Effector memory CD8-positive, alpha-beta T cell (primary cell): ENCODE measurements at places on chromosomes 12 and 14.

- H3K4me1 ChIP-seq: peaks cover 1% of the 10 kb centered on the region
- no peak for DNase-seq
- no peak overlapping the region for H3K4me3 ChIP-seq
- H3K27me3 ChIP-seq: no peaks in the 10 kb centered on the region
- H3K27ac ChIP-seq: no peak overlapping the region
Observed at GRCh38 chr12:19647806-19648556, 208.7 kb downstream of the AEBP2 start.

DNA sequence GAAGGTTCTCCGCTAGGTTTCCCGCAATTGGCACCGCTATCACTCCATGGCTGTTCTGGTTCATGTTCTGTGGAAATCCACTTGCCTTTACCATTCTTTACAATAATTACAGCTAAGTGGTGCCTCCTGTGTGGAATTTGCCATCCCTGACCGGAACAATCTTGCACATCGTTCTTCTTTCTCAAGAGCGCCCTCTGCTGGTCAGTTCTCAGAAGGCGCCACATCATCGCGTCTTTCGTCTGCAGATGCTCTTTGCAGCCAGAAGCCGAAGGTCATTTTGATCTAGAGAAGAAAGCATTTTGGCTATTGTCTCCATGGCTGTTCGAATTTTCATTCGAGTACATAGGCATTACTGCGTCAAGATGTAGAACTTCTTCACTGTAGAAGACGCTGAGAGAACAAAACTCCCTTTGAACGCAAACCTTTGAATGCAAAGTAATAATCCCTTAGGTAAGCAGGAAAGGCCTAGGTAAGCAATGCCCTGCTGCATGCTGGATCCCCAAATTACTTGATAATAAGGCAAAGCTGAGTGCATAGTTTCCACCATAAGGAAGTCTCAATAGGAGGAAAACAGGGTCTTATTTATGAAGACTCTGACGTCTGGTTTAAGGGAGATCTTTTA, 10.1 kb upstream of the RTRAF start:
- no peak overlapping the region for H3K4me3 ChIP-seq
- H3K27me3 ChIP-seq: peaks cover 6% of the 10 kb centered on the region
- H3K36me3 ChIP-seq: no peaks in the 10 kb centered on the region
- peaks cover 9% of the 10 kb centered on the region for H3K4me1 ChIP-seq
- no peak overlapping the region for H3K27ac ChIP-seq
- DNase-seq: peak; percentile 81

GRCh38 chr12:47775100-47775911, 2.3 kb downstream of the SLC48A1 start:
- H3K36me3 ChIP-seq: peaks cover 15% of the 10 kb centered on the region
- H3K27ac ChIP-seq: no peak overlapping the region
- peak overlapping the region; percentile 92 for H3K4me3 ChIP-seq
- H3K27me3 ChIP-seq: no peaks in the 10 kb centered on the region
- peaks cover 20% of the 10 kb centered on the region for H3K4me1 ChIP-seq
- DNase-seq: no peak

DNA sequence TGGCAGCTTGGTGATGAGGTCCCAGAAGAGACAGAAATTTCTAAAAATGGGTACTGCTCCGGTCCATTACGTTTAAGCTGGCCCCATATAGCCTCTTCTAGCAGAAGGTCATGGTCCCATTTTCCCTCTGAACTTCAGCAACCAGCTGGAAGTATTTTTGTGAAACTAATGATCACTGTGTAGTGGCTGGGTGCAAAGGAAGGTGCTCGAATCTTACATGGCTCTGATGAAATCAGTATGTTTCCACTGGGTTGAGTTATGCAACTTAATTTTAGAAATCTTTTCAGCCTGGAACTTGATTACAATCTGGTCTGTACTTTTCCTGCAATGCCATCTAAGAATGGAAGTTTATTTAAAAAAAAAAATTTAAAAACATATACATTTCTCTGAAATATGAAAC, 228.5 kb downstream of the FOXN3 start:
- no peak overlapping the region for H3K27ac ChIP-seq
- no peak overlapping the region for H3K4me3 ChIP-seq
- no peaks in the 10 kb centered on the region for H3K27me3 ChIP-seq
- H3K36me3 ChIP-seq: peaks cover 11% of the 10 kb centered on the region

- DNase-seq: no peak
- H3K27me3 ChIP-seq: no peaks in the 10 kb centered on the region
- no peak overlapping the region for H3K4me3 ChIP-seq
- H3K27ac ChIP-seq: no peak overlapping the region
- H3K36me3 ChIP-seq: no peaks in the 10 kb centered on the region
Observed at GRCh38 chr14:70842851-70843462, 33.6 kb upstream of the MAP3K9 start.

- peak overlapping the region; percentile 95 for H3K27ac ChIP-seq
- H3K36me3 ChIP-seq: peaks cover 24% of the 10 kb centered on the region
- DNase-seq: no peak
- H3K27me3 ChIP-seq: no peaks in the 10 kb centered on the region
- H3K4me3 ChIP-seq: peak overlapping the region; percentile 89
- peaks cover 59% of the 10 kb centered on the region for H3K4me1 ChIP-seq
Observed at GRCh38 chr14:95514131-95515079, 2.0 kb downstream of the SYNE3 start.

- H3K4me3 ChIP-seq: no peak overlapping the region
- H3K36me3 ChIP-seq: no peaks in the 10 kb centered on the region
- H3K27me3 ChIP-seq: peaks cover 24% of the 10 kb centered on the region
- H3K27ac ChIP-seq: no peak overlapping the region
- no peak for DNase-seq
Observed at GRCh38 chr14:87847216-87847755, 145.7 kb downstream of the GALC start.

DNA sequence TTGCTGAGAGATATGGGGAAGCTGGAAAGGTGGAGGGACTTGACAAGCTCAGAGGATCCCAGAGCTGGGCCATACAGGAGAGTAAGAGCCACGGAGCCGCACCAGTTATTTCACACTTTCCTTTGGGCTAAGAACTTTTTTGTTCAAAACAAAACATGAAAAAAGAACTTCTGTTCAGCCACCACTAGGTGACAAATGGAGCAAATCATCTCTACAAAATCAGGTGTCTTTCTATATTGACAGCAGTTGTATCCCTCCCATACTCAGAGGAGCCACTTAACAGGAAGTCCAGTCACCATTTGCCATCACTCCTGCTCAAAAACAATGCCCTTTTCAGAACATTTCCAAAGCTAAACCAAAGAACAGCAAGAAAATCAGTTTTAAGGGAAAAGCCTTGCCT, 70.3 kb upstream of the DBX2 start:
- DNase-seq: no peak
- no peaks in the 10 kb centered on the region for H3K27me3 ChIP-seq
- no peaks in the 10 kb centered on the region for H3K36me3 ChIP-seq
- H3K4me3 ChIP-seq: no peak overlapping the region
- no peak overlapping the region for H3K27ac ChIP-seq
- no peaks in the 10 kb centered on the region for H3K4me1 ChIP-seq

GRCh38 chr12:3722368-3722767, 30.5 kb downstream of the CRACR2A start:
- H3K27ac ChIP-seq: no peak overlapping the region
- H3K27me3 ChIP-seq: no peaks in the 10 kb centered on the region
- peaks cover 14% of the 10 kb centered on the region for H3K4me1 ChIP-seq
- peaks cover 5% of the 10 kb centered on the region for H3K36me3 ChIP-seq
- no peak overlapping the region for H3K4me3 ChIP-seq
- no peak for DNase-seq

DNA sequence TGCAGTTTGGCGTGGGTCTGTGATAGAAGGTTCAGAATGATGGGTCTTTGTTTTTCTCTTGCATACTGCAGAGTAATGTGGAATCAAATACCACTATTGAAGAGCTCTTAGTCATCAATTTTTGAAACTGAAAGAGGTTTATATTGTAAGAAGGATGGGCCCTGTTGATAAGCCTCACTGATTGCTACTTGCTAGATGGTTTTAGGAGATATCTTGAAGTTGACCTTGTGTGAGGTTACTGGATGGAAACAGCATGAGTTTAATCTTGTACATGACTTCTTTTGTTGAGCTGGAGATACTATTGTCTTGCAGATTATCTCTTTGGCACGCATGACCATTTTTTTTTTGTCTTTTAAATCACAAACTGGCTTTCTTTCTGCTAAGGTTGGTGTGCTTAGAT, 13.8 kb downstream of the BICD1 start:
- H3K27ac ChIP-seq: peak overlapping the region; percentile 25
- H3K27me3 ChIP-seq: no peaks in the 10 kb centered on the region
- peaks cover 4% of the 10 kb centered on the region for H3K36me3 ChIP-seq

- H3K4me1 ChIP-seq: no peaks in the 10 kb centered on the region
- DNase-seq: no peak
- no peaks in the 10 kb centered on the region for H3K36me3 ChIP-seq
Observed at GRCh38 chr12:14283489-14284144, 81.9 kb upstream of the ATF7IP start.

- H3K27me3 ChIP-seq: no peaks in the 10 kb centered on the region
- no peak overlapping the region for H3K27ac ChIP-seq
- DNase-seq: no peak
- H3K4me1 ChIP-seq: no peaks in the 10 kb centered on the region
Observed at GRCh38 chr12:130476451-130477135, 138.9 kb downstream of the PIWIL1 start.
